Peyer's patch (tissue), 4 donors: ENCODE measurements at places on chromosomes 5 and 9.

DNA sequence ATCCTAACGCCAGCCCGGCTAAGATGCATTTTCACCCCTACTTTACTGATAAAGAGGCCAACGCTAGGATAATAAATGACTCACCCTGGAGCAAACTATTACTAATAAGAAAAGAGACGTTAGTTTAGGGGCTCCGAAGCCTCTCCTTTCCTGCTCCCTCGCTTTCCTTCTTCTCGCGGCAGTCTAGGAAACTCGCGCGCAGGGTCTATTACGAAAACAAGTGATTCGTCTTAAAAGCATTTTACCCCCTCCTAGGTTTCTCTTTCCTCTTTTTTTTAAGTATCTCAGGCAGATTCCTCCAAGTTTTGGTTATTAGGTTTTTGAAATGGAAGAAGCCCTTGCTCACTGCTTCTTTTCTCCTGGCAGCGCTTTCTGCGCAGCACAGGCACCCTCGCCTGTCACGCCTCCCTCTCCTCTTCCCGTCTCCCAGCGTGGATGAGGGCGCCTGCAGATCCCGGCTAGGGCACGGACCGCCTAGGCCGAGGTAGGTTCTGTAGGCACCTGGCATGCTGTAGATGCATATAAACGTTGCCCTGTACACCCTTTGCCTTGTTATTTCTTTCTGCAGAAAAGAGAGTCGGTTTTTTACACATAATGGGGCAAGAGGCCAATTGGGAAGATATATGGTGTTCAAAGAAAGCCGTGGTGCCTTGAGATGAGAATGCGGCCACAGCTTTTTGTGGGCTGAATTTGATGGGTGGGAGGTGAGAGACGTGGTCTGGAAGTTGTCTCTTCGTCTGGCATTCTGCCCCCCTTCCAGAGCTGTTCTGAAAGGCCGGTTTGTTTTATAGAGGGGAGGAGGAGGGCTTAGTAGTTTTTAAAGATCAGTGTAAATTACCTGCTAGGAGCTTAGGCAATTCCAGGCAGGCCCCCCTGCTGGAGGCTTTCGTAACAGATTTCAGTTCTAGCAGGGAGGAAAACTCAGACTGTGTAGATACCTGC is 983 bp downstream of the GCNT1 start:
- DNase-seq: peak; percentile 65

DNA sequence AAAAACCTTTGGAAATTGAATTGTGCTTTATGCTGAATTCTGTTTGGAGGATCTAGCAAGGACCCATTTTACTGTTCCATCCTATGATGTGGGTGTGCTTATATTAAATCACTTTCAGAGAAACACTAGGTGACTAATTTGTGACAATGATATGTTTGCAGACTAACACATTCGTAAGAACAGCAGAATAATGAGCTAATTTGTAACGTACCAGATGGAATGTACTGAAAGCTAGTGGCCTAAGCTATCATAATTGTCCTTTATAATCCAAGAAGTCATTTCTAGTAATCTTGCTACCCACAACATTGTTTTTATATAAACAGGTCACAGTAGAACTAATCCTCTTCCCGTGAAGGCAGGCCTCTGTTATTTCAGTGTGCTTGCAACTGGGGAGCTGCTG is 292.5 kb downstream of the PDE4D start:
- no peak for DNase-seq

DNA sequence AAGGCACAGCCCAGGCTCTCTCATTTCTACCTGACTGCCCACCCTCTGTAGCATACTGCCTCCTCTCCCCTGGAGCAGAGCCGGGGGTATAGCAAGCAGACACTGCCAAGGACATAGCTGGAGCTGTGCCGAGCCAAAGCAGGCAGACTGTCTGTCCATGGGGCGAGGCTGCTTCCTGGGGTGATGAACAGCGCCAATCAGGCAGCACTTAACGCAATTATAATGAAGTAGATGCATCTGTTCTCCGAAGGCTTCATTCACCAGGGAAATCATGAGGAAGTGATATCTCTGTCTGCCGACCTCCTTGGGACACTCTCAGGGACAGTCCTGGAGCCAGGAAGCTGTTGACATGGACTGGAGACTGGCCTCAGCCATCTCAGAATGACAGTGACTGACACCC is 230.7 kb downstream of the ASTN2 start:
- no peak for DNase-seq

- no peak for DNase-seq
These were observed 14.7 kb downstream of the MTAP start for GRCh38 chr9:21817176-21817575.

GRCh38 chr9:136975644-136976043 is 1.7 kb upstream of the PTGDS start:
- peak; percentile 35 for DNase-seq

GRCh38 chr5:137737349-137738131 is 1.7 kb upstream of the KLHL3 start:
- no peak for DNase-seq

GRCh38 chr5:77259476-77259875 is 49.0 kb downstream of the PDE8B start:
- DNase-seq: no peak

DNA sequence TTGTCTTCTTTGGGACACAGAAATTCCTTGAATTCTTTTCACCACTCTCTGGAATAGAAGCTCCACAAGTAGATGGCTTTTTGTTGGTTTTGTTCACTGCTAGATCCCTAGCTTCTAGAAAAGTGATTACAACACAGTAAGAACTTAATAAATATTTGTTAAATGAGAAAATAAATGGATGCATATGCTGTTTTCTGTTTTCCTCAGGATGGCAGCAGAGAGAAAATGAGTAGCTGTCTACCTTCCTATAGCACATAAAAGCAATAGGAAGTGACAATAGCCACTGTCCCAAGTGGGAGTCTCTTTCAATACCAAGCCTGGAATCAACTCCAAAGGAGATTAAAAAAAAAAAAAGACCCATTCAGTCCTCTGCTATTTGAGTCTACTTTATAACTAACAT is 100.6 kb upstream of the NREP start:
- no peak for DNase-seq

DNA sequence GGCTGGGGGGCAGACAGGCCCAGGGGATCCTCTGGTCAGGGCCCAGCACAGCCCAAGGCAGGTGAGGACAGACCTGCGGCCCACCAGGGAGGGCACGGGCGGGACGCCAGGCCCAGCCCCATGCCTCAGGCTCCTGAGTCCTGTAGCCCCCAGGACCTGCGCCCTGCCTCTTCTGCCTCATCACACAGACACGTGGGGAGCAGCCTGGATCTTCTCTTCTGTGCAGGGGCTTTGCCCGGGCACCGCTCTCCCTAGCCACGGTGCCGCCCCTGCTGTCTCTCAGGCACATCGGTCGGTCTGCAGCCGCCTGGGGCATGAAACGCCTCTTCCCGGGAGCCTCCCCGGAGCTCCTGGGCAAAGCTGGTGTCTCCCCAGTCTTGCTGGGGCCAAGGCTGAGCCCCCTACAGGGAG is 40.2 kb upstream of the EGFL7 start:
- no peak for DNase-seq

DNA sequence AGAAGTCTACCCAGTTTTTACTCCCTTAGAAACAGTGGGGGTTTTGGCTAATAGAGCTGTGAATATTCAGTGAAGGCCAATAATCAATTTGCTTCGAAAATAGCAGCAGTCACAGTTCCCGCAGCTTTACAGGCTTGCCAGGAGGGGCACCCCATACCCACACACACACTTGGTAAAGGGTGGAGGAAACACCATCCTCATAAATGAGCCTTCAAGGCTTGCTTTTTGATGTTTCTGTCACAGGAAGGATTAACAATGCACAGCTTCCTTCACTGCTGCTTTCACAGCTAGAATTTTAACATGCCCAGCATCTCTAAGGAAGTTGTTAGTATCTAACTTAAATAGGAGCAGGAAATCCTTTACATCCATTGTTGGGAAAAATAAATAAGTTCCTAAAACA is 1247.5 kb upstream of the C9orf72 start:
- no peak for DNase-seq

DNA sequence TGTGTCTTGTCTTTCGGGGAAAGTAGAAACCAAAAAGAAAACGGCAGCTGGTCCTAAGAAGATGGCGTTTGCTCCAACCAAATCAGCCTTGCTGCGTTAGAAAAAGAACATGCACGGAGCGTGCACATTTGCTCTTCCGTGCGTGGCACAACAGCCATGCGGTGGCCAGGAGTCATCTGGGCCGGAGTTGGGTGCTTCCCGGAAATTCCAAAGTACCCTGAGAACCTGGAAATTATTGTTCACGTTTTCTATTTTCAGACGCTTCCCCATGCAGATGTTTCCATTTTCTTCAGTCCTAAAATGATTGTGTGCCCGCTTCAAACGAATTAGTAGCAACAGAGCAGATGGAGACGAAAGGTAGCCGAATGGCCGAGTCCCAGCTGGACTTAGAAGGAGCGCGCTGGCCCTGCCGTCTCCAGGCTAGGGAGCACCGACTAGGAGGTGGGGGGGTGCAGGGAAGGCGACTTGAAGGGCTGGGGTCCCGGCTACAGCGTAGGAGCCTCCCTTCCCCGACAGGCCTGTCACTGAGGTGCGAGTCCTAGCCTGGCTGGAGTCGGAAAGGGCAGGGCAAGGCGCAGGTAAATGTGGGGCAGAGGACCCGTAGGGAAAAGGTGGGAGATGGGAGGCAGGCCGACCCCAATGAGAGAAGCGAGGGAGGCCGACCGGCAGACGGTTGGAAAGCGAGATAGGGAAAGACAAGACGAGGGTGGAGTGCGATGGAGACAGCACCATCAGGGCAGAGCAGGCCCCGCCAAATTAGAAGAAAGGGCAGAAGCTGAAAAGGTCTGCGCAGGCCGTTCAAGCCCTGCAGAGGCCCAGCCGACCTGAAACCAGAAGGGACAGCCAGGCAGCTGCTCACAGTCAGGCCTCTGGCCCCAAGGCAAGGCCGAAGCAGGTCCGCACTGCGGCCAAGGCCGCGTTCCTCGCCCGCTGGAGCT is 1.4 kb downstream of the BARX1 start:
- no peak for DNase-seq

DNA sequence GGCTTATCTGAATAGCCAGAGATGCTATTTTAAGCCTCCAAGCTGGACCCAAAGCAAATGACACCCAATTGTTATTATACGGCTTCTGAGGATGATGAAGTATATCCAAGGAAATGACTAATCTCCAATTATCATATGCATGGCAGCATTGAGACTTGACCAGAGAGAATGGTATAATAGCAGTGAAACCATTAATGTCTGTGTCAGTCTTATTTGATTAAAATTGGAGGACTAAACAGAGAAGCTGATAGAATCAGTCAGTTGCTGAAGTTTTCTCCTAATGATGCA is 200.5 kb downstream of the EFNA5 start:
- no peak for DNase-seq

DNA sequence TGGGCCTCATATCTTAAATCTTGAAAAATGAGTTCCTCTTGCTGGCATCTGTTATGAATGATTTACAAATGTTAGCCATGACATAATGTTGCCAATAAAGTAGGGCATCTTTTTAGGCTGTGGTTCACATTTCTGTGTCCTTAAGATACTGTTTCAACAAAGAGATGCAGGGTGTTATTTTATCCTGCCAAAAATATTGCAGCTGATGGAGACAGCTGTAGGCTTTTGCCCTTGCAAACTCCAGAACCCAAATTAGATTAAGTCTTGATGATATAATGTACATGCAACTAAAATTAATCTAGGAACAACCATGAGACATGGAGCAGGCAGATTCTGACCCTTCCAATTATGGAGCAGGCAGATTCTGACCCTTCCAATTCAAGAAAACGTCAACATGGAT is 228.2 kb upstream of the GRIN3A start:
- no peak for DNase-seq
